ENCODE measurements at places on chromosomes 7 and 10.

DNA sequence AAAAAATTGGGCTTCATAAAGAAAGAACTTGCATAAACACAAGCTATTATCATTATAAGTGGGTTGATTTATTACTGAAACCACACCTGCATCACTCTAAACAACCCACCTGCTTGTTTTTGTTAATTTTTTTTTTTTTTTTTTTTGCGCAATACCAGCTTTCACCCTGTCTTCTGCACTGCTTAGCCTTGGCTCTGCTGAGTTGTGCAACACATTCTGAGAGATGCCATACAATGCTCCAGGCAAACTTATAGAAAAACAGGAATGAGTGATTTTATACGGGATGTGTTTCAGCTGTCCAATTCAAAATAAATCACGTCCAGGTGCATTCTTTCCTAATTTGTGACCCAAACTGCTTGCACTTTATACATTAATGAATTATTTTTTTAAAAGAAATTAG is 923.6 kb downstream of the GATA3 start:
- DNase-seq: no peak

GRCh38 chr10:52146766-52147165 is 167.3 kb upstream of the DKK1 start:
- DNase-seq: no peak

DNA sequence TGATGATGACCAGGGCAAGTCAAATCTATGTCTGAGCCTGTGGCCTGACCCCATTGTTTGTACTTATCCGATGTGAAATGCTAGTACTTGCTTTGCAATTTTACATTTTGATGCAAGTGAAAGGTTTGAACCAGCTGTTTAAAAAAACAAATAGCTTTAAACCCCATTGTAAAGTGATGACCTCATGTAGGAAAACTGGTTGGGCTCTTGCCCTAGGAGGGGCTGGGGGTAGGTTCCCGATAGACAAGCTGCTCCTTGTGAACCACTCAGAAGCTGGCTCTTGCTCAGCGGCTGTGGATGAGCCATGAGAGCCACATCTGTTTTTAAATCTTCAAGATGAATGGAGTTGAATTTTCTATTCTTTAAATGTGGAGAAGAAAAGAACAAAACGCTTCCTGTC is 185.3 kb downstream of the WDR11 start:
- no peak for DNase-seq

- DNase-seq: no peak
Observed at GRCh38 chr7:76409537-76409936, at the start of gene SSC4D. TSS of gene SSC4D (minus strand) at chr7:76409697. CDS start at chr7:76404439, 5,258 bp downstream.

DNA sequence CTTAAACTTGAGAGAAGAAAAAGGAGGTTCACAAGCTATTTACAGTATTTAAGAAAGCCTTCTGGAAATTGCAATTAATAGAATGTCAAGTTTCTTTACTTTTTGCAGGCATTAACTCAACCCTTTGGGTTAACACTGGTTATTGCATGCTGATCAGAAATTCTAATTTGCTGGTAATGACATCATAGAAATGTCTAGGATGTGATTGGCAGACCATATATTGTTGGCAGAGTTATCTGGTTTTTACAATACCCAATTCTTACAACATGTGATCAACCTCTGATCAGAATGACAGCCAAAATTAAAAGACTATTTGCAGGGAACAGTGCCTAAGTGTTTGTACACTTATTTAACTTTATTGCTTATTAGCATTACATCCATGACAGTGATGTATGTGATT is 1.6 kb upstream of the CASD1 start:
- no peak for DNase-seq

DNA sequence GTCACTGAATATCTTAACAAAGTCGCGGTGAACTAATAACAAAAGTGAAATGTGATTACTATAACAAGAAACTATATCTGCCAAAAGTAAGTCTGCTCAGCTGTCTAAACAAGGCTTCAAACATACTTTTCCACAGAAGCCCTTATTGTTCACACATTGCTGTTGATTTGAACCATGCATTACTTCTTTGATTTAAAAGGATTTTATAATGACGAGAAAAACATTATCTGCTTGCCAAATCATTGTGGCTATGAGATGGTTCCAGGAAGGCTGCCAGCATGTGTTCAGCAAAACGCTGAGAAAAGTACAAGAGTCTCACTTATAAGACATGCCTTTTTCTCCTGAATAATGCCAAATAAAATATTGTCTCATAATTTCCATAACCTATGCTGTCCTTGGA is 24.4 kb downstream of the RNF133 start:
- DNase-seq: no peak

DNA sequence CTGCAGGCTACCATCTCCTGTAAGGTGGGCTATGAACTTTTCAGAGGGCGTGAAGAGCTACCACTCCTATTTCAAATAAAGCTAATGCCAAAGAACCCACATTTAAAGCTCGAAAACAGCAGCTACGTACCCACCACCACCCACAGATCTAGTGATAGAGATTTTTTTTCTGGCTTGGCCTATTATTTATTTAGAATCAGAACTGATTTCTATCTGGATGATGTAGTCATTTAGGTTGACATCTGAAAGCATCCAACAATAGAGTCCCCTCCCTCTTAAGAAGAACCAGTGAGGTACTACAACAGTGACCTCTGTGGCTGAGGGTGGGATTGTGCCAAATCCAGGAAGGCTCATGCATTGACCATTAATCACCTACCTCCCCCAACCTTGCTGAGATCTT is 113.8 kb upstream of the ADO start:
- no peak for DNase-seq

GRCh38 chr10:132397036-132397541 is at the start of gene PWWP2B:
TSS of gene PWWP2B (plus strand) at chr10:132397200. CDS start at chr10:132397227, 27 bp downstream.
- peak; percentile 37 for DNase-seq

DNA sequence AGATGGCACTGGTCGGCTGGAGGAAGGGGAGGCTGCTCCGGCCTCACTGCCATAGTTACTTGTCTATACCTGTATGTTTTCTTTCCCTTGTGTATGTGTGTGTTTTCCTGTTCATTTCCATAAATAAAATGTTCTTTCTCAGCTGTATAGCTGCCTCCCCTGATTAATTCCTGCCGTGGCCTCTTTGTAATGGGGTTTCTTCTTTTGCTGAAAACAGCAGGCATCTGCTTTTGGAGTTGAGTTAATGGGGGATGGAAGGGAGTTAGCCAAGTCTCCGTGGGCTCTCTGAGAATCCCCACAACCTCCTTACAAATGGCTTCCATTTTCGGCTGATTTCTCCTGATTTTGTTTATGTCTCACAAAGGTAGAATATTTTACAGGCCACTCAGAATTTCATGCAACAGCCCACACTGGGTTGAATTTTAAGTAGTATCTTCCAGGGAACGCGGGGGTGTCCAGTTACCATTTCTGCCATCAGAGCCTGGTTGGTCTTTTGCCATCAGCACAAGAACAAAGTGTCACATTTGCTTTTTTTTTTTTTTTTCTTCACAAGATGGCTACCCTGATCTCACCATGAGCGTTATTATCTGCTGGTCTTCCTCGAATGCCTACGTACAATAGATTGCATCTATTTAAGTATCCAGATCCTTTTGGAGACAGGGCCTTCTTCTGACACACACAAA is 88.1 kb upstream of the NRP1 start:
- no peak for DNase-seq

DNA sequence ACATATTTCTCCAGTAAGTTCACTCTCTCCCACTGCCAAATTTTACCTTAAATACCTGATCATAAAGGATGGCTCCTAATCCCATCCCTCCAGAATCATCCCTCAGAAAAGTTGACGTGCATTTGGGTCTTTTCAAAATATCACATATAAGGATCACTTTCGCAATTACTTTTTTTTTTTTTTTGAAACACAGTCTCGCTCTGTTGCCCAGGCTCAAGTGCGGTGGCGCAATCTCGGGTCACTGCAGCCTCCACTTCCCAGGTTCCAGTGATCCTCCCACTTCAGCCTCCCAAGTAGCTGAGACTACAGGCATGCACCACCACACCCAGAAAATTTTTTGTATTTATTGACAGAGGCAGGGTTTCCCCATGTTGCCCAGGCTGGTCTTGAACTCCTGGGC is 17.4 kb downstream of the ZCWPW1 start:
- DNase-seq: no peak

DNA sequence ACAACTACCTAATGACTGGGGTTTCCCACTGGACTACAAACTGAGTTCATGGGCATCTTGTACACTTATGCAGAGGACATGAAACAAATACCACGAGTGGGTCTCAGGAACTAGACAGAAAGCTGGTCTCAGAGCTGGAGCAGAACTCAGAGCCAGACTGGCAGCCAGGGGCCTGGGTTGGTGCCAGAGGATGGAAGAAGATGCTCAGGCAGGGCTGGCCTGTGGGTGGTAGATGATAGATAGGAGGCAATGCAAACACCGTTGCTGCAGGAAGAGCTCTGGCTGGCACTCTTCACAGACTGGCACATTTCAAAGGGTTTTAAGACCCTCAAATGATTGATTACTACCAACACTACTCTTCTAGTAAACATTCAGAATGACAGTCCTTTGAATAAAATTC is 28.8 kb downstream of the ENO4 start:
- DNase-seq: no peak

GRCh38 chr10:7400068-7400715 is 10.6 kb downstream of the SFMBT2 start:
- DNase-seq: no peak

- DNase-seq: no peak
Observed at GRCh38 chr10:86681722-86682386, 13.5 kb downstream of the LDB3 start.

GRCh38 chr10:128377988-128378387 is 251.8 kb upstream of the MKI67 start:
- DNase-seq: no peak

DNA sequence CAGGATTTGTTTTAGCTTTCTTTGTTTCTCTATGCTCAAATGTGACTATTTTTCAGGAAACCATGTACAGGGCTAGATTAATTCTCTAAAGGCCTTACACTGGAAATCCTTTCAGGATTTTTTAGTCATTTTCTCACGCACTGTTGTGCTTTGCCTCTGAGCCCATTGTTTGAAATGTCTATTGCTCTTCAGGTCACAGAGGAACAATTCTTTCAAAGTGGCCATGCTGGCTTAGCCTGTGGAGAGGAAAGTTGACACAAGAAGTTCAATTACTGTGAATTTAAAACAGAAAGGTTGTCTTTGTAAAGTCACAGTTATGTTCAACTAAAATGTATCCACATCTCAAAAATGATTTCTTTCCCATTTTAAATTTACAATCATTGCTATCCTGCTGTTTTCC is 1071.7 kb upstream of the POT1 start:
- no peak for DNase-seq

GRCh38 chr7:47622586-47622945 is 40.7 kb upstream of the TNS3 start:
- no peak for DNase-seq

DNA sequence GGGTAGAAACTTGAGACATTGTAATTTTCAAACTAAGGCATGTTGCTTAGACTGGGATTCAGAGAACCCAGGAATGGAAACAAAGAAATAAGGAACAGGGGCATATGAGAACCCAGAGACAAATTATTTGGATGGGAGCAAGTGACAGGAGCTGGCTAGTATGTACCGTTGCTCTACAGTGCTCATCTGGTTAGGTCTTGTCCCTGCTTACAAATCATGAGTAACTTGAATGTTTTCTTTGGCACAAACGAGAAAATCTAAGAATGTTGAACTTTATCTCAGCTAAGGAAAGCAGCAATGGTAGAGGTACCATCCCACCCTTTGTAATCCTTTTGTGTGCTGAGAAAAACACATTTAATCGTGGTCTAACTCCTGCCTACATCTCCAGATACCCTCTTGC is 116.0 kb upstream of the IMMP2L start:
- no peak for DNase-seq

GRCh38 chr10:77873536-77874380 is 52.8 kb downstream of the DLG5 start:
- DNase-seq: peak; percentile 47

Measured in activated T-cell treated with anti-CD3 and anti-CD28 coated beads for 48 hours (primary cell).